Activated CD4-positive, alpha-beta T cell treated with anti-CD3 and anti-CD28 coated beads, Interleukin-2, amount 50 U/mL, for 16 hours (primary cell): ENCODE measurements at places on chromosomes 7 and 10.

DNA sequence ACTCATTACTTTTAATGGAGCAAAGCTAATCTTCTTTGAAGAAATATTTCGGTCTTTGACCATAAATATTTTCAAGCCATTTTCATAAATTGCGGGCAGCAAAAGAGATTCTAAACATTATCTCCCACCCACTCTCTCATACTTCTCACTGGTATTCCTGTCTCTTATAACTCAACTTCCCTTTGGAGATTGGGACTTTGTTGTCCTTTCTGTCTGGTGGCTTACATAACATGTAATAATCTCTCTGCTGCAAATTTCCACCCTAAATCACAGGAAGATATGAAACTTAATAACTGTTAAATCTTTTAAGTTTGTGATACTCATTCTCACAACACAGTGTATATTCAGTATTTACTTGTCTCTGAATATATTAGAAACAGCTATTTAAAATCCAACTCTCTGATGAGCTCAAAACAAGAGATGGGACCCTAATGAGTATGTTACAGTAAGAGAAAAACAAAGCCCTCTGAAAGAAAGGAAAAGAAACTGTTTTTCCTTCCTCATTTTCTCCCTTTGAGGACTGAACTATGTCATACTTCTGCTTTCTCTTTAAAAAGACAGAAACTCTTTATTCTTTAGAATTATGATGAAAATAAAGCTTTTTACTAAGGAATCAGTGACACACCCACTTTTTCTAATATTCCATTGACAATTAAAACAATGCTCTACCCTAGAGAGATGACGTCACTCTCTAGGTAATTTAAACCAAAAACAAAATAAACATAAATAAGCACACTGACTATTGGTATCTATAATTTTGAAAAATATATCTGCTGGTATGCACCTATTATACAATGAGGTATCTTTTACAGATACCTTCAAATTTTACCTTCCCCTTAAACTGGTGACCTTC is 14.7 kb downstream of the CALCR start:
- no peak for DNase-seq

- no peak for DNase-seq
These were observed 351.2 kb downstream of the LRMDA start for GRCh38 chr10:75782463-75783248.

GRCh38 chr10:115093776-115094408 is 727 bp downstream of the ATRNL1 start:
- DNase-seq = no peak

GRCh38 chr7:74364061-74364460 is 74.9 kb downstream of the CLIP2 start:
- no peak for DNase-seq

GRCh38 chr7:41268878-41269277 is 434.0 kb downstream of the INHBA start:
- no peak for DNase-seq

- DNase-seq = no peak
These were observed 102.9 kb downstream of the INPP5A start for GRCh38 chr10:132640326-132641125.

GRCh38 chr10:96987842-96988175 is 155.7 kb downstream of the LCOR start:
- DNase-seq = no peak

GRCh38 chr10:103202319-103202718 is 9.2 kb upstream of the NT5C2 start:
- DNase-seq = no peak

- DNase-seq = no peak
These were observed 18.2 kb downstream of the GPR141 start for GRCh38 chr7:37701769-37702168.

DNA sequence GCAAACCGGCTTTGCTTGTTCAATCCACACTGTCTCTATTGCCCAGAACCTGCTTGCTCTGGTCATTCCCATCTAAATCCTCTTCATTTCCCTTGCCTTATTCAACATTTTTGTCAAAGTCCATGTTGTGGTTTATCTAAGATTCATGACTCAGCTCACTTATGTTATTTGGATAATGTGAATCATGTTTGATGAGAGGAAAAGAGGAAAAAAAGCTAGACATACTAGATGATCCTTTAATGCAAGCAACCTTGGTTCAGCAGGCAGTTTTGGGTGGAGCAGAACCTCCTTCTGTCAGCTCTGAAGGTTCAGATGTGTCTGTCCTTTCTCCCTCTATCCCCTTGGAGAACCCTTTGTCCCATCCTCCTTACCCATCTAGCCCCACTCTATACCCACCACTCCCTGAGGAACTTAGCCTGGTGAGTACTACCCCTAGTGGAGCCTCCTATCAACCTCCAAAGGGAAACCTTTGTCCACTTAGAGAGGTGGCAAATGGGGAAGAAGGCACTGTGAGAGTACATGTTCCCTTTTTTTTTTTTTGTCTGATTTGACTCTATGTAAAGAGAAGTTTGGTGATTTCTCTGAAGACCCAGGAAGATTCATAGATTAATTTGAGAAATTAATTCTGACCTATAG is 2.1 kb upstream of the SAMD9L start:
- DNase-seq = no peak

DNA sequence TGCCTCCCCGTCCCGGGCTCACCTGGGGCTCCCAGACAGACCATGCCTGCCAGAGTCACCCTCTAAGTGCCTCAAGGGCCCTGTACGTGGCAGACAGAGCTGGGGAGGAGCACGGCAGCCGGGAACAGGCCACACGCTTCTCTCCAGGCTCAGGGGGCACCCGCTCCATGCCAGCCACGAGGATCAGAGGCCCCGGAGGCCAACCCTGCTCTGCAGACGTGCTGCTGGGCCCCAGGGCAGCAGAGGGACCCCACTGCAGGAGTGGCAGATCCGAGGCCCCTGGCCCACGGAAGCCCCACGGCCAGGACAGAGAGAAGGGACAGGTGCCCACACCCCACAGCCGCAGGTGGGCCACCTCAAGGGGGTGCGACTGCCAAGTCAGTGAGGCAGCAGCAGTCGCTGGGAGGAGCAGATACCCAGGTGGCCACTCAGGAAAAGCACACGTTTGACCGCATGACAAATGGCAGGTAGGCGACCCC is 58.4 kb upstream of the TNRC18 start:
- DNase-seq = no peak

GRCh38 chr10:36499693-36500092 is 625.7 kb upstream of the ANKRD30A start:
- DNase-seq = no peak

GRCh38 chr10:84194424-84195043 is at the start of gene CDHR1:
Gene CDHR1 (plus strand): TSS chr10:84194537. CDS start chr10:84194761, 224 bp downstream.
- peak; percentile 16 for DNase-seq

- DNase-seq = no peak
These were observed 193.4 kb upstream of the PDE1C start for GRCh38 chr7:32263611-32264010.

DNA sequence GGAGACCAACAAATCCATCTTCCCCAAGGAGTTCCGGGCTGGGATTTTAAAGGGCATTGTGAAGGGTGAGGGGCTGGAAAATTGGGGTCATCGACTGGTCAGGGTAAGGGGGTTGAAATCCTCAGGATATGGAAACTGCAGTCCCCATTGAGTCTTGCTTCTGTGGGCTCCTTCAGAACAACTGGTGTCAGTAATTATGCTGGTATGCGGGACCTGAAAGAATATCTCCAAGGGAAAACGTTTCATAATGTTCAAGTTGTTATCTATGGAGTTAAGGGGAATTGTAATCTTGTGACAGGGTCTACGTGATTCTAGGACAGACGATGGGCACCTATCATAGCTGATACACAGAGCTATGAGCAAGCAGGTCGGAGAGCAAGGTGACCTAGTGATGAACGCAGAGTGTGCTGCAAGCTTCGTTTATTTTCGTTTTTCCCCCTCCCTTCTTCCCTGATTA is 494 bp upstream of the RHBDD2 start:
- DNase-seq = no peak

GRCh38 chr7:13602036-13602435 is 387.4 kb downstream of the ETV1 start:
- no peak for DNase-seq

DNA sequence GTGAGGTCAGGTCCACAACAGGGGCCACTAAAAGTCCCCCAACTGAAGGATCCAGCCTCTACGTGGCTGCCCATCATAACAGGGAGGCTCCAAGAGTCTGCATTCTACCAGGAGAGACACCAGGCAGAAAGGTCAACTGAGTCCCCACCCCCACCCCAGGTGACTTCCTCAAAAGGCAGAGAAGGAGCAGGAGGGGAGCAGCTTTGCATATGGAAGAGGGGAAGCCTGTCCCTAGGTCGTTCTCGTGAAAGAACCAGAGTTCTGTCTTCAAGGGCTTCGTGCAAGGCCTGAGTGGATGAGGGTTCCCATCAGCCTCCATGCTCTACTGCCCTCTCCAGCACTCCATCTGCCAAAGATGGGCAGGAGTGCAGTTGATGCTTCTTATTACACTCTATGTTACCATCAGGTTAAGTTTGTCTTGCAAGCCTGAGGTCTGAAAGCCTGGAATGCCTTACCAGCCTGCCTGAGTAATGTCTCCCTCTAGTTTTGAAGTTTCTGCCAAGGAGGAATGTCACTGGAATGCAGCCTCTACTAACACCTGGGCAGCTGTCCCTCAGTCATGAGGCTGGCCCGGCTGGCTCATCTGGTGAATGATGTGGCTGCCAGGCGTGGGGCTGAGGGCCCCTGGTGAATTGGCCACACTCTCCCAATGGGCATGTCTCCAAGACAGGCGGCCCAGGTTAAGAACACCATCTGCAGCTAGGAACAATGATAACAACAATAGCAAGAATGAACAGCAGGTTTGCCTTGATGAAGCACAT is 54.3 kb upstream of the SMNDC1 start:
- no peak for DNase-seq

DNA sequence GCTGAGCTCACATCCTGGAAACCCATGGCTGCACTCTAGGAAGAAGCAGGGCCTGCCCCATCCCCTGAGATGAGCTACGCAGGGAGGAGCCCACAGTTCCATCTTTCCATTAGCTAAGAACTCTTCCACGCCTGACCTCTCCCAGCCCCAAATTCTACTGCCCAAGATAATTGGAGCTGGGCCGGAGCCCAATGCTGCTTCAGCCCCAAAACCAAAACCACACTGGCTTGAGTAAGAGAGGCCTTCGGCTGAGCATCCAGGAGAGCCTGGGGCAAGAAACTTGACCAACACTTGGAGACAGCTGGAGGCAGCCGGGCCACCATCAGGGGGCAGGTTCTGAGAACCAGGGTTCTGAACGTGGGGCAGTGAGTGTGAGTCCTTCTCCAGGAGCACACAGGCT is 116.1 kb upstream of the ZMIZ1 start:
- no peak for DNase-seq
